ENCODE measurements at places on chromosomes 7 and 10.

- no peak for DNase-seq
Measured at GRCh38 chr7:156049366-156049765, 237.1 kb upstream of the SHH start.

DNA sequence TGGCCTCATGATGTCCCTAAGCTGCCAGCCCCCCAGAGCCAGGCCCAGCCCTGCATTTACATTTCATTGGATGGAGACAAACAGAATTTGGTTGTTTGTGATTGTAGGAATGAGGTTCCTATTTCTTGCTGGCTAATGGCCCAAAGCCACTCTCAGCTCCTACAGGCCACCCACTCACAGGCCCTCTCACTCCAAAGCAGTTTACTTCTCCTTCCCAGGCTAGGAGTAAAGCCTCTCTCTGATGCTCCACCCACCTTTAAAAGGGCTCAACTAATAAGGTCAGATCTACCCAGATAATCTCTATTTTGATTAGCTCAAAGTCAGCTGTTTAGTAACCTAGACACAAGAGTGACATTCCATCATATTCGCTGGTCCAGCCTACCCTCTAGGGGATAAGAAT, 11.2 kb upstream of the CUZD1 start:
- no peak for DNase-seq

GRCh38 chr10:7665767-7666166, 999 bp downstream of the ITIH5 start:
- DNase-seq = no peak

DNA sequence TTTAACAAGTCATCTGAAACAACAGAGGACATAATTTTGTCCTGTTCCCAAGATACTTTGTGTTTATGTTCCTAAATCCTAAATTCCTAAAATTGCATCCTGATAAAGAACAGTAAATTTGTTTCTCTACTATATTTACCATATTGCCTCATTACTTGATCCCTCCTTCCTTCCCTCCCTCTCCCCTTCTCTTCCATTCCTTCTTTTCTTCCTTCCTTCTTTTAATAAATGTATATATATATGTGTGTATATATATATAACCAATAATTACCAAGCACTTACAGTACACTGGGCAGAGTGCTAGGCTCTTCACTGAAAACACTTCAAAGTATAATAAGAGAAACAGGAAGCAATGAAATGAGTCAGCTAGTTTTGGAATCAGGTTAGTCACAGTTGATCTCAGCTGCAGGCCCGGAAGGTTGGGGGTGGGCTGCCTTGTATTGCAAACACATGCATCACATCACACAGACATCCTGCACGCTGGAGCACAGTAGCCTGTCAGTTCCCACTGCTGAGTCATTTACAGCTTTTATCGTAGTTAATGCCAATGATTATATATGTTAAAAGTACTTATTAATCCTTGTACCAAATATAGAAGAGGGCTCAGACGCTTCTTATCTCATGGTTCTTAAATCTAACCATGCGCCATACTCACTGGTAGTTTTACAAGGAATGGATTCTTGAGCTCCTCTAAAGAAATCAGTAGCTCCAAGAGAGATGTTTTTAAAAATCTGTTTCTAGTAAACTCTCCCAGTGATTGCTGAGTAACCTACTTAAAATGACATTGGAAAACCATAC, 551.7 kb downstream of the GRM8 start:
- peak; percentile 15 for DNase-seq

DNA sequence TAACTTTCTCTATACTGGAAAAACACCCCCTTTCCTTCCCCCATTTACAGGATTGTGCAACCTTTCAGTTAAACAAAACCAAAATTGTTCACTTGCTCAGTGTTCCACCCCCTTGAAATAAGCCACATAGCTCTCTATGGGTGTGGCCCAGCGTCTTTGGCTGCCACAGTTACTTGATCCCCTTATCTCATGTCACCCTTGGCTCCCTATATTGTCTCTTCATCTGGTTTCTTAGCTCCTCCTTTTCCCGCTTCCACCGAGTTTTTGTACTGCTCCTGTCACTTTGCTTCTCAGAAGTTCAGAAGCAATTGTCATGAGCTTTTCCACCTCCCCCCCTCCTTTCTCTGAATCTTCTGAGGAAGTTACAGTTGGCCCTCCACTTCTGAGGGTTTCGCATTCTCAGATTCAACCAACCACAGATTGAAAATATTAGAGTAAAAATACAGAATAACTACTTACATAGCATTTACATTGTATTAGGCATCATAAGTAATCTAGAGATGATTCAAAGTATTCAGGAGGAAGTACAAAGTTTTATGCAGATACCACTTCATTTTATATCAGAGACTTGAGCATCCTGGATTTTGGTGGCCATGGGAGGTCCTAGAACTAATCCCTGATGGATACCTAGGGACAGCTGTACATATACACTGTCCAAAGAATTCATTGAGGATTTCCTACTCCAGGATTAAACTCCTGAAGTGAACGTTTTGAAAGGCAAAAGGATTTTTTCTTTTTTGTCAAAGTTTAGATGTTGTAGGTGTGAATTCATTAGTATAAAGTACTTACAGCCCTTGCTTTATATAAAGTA, 60.4 kb downstream of the ADD3 start:
- DNase-seq = no peak

- no peak for DNase-seq
Measured at GRCh38 chr10:21519941-21520436, 5.5 kb downstream of the SKIDA1 start.

DNA sequence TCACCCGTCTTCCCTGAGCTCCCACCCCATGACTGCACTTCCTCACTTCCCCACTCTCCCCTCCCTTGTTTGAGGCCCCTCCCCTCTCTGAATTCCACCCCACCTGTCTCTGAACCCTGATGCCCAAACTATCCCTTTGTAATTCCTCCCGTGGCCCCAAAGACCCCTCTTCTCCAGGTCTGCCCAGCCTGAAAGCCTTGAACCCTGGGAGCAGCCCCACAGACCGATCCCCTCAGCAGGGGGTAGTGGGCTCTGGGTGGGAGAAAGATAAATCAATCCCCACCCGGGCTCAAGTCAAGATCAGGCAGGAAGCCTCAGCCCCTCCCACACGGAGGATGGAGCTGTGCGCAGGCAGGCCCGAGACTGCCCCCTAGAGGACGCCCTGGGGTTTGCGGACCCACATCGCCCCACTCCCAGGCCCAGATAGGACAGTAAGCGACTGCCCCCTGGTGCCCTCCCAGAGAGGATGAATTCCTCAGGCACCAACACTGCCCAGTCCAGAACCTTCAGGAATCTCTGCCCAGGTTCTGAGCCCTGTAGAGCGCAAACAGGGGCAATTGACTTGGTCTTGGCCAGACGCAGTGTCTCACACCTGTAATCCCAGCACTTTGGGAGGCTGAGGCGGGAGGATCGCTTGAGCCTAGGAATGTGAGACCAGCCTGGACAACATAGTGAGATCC, 11.7 kb downstream of the HSPB1 start:
- peak; percentile 96 for DNase-seq

- DNase-seq = no peak
Measured at GRCh38 chr10:22634093-22634492, 80.3 kb downstream of the PIP4K2A start.

DNA sequence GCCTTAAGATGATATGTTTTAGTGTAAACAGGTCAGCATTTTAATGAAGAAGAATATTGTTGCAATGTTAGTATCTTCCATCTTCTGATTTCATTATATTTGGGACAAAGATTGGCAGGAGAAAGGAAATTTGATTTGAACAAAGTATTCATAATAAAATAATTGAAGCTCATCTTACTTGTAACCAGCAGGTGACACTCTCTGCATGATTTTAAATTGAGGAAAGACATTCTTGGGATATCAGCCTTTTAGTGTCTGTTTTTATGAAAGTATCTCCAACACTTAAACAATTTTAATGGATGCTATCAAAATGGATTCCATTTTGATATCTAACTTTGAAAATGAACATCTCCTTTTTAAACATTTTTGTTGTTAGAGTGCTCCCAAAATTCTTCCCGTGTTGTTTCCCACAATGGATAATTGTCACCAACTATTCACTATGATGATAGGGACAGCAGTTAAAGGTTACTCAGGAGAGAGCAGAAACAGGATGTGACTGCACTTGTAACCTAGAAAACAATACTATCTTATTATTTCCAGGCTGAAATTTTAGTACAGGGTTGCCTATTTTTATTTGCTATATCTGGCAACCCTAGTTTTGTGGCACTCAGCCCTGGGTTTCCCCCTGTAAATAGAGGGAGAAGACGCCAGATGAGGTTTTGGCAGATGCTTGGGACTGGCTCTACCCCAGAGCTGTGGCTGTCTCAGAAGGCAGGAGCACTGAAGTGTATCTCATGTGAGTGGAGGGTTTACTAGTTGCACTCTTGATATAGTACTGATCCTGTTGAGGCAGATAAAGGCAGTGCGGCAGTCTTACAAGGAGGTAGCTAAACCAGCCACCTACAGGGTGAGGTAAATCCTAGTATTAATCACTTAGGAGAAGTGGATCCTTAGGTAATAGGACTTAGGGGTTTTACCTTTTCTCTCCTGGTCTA, 31.0 kb upstream of the ABCB4 start:
- DNase-seq = no peak

GRCh38 chr7:100589341-100589947, 3.3 kb downstream of the FBXO24 start:
- no peak for DNase-seq

Measured in activated T-helper 1 cell treated with anti-CD3 and anti-CD28 coated beads, Interleukin-2, amount 50 U/mL, for 16 hours (primary cell).